ENCODE measurements at places on chromosomes 11 and 22. TPM values are rescaled to one million over a fixed set of nuclear protein-coding genes. Genes with fewer than 3 reads are reported as not detected.
A peak's percentile ranks its signal among the peaks of the same experiment; 100 is the strongest.

GRCh38 chr11:128949791-128950454 lies 7.3 kb upstream of the TP53AIP1 start:
- DNase-seq, result no peak

Gene CASP5
- not detected for total RNA-seq

- no peak for DNase-seq
Observed at GRCh38 chr11:87141980-87142514, 104.3 kb downstream of the TMEM135 start.

DNA sequence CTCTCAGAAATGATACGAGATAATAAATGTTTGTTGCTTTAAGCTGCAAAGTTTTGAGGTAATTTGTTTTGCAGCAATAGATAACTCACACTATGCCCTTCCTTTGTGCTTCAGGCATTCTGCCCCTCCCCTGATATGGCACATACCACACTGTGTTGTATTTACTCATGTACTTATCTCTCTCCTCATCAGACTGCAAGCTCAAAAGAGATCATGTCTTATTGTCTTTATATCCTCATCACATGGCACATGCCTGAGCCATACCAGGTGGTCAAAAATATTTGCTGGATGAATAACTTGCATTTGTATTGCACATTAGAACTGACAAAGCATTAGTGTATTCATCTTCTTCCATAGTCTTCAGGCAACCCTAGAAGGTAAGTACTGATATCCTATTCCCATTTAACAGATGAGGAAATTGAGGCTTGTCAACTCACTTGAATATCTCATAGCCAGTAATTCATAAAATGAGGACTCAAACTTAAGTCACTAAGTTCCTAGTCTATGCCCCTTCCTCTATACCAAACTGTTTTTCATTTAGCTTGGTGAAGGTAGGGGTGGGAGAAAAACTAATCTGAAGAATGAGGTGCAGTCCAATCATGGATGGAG lies 83.9 kb upstream of the EED start:
- no peak for DNase-seq

GRCh38 chr11:35304900-35305460 lies 114.4 kb downstream of the SLC1A2 start:
- DNase-seq, result no peak

Gene NLRP14
- total RNA-seq, result 0.57 TPM

Gene CLCF1
- total RNA-seq, result 1.4 TPM

- no peak for DNase-seq
Observed at GRCh38 chr11:10731064-10731680, 19.9 kb upstream of the CTR9 start.

GRCh38 chr11:120778685-120779490 lies 245.0 kb upstream of the TBCEL start:
- no peak for DNase-seq

- DNase-seq, result no peak
Observed at GRCh38 chr11:9639099-9639498, 24.8 kb upstream of the SWAP70 start.

- peak; percentile 60 for DNase-seq
Observed at GRCh38 chr22:40509401-40510134, 127.0 kb downstream of the MRTFA start.

GRCh38 chr22:39296981-39297489 lies 22.4 kb downstream of the RPL3 start:
- DNase-seq, result no peak

GRCh38 chr11:108973402-108974162 lies 308.7 kb downstream of the DDX10 start:
- DNase-seq, result no peak

DNA sequence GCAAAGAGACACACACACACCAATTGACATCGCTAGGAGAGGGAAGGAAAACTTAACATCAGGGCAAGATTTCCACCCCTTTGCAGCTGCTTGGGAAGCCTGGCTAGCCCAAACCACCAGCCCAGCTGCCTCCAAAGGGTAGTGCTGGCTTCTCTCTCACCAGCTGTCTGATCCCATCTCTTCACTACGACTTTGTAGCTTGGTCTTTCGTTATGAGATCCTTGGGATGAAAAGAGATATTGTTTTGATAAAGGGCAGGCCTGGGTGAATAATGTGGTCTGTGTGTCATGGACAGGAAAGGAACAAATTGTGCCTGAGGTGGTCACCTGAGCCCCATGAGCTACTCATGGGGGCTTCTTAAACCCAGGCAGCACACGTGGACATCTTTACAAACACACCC lies 101.9 kb downstream of the ARL14EP start:
- DNase-seq, result no peak

DNA sequence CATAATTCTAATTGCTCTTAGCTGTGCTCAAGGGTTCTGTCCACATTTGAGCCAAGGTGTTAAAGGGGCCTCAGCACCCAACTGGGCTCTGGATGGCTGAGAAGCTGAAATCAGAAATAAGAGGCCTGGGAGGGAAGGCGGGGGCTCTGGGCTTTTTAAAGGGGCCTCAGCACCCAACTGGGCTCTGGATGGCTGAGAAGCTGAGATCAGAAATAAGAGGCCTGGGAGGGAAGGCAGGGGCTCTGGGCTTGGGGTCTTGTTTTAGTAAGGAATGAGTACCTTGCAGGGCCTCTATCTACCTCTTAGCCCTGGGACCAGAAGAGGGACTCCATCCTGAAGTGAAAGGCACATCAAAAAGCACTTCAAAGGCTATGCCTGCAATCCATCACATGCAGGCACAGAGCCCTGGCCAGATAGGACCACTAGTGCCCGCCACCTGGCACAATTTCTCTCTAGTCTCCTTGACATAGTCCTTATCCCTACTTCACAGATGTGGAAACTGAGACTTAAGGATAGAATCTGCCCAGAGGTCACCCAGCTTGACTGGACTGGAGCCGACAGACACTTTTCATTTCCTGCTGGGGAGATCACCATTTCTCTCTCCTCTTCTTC lies 35.6 kb downstream of the DKK3 start:
- no peak for DNase-seq

Gene TUB
- total RNA-seq, result 10.6 TPM

GRCh38 chr11:1778141-1778911 lies 14.6 kb upstream of the CTSD start:
- peak; percentile 77 for DNase-seq

- DNase-seq, result no peak
Observed at GRCh38 chr11:27401280-27401832, 38.3 kb upstream of the CCDC34 start.

DNA sequence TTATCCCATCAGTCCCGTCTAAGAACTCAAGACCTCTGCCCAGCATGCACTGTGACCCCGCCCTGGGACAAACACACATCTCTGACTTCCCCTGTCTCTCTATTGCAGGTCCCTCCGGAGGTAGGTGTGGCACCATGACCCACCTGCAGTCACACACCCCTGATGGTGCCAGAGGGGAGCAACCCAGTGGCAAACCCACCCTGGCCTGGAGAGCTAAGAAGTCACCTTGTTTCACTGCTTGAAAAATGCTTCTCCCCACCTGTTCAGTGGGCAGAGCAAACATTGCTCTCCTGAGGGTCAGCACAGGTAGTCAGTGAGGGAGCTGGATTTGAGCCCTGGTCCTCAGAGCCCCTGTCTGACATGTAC lies 23.9 kb downstream of the CAPN1 start:
- DNase-seq, result no peak

DNA sequence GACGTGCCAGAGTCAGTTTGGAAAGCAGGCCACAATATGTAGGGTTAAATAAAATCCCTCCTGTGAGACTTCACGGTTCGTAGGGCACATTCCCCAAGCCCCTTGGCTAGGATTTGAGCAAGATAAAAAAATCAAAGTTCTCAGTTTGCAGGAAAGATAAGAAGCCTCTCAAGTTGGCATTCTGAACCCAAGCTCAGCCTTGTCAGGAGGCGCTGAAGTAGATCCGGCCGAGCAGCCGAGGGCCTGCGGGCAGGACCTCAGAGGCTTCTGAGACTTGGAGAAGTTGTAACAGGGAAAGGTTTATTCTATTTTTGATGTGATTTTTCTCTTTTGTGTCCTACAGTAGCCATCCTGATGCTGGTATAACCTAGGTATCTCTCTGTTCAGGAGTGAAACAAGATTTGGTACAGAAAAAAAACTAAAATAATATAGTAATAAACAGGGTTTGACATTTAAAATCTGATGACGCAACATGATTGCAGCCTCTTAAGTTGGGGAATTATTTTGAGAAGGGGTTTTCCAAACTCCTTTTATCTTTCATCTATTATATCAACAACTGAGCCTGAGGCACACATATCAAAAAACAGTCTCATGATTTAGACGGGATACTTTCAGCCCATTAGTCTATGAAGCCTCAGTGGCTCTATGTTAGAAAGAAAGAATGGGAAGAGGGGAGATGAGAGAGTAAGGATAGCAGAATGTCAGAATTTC lies 10.1 kb downstream of the PATE2 start:
- no peak for DNase-seq

DNA sequence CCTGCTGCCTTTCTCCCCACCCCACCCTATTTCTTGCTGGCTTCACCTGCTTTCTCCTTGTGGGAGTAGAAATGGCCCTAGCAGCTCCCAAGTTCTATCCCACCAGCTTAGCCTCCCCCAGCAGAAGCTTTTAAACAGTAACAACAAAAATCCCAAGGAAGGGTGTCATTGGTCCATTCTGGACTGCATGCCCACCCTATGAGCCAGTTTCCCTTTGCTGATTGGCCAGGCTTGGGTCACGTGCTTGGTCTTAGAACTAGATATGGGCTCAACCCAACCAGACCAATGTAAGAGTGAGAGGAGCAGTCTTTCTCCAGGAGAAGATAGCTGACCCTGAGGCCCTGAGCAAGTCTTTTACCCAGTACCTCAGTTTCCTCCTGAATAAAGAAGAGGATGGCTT lies 2.3 kb downstream of the MTFP1 start:
- no peak for DNase-seq

GRCh38 chr11:92473736-92474135 lies 249.1 kb downstream of the FAT3 start:
- DNase-seq, result no peak

- peak; percentile 97 for DNase-seq
Observed at GRCh38 chr11:113773416-113774173, at the start of gene ZW10. TSS of gene ZW10 (minus strand) at chr11:113773692. CDS start at chr11:113773666, 26 bp downstream.

Gene SPDYC
- not detected for total RNA-seq

- no peak for DNase-seq
Observed at GRCh38 chr11:57399972-57400578, 9.6 kb upstream of the PRG2 start.

DNA sequence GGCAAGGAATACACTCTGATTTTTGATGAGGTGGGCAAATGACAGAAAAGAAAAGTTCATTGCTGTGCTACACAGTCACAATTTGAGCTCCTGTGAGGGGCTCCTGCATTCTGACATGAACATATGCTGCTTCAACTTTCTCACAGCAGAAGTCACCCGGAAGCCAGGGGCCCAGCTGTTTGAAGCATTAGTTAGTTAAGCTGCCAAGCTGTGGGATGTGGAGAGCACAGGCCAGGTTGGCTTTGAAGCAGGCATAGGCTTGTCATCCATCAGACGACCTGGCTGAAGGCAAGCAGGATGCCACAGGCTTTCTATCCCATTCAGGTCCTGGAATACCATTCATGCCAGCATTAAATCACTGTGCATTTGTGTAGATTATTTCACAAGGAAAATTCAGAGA lies 63.1 kb downstream of the MTNR1B start:
- DNase-seq, result no peak

DNA sequence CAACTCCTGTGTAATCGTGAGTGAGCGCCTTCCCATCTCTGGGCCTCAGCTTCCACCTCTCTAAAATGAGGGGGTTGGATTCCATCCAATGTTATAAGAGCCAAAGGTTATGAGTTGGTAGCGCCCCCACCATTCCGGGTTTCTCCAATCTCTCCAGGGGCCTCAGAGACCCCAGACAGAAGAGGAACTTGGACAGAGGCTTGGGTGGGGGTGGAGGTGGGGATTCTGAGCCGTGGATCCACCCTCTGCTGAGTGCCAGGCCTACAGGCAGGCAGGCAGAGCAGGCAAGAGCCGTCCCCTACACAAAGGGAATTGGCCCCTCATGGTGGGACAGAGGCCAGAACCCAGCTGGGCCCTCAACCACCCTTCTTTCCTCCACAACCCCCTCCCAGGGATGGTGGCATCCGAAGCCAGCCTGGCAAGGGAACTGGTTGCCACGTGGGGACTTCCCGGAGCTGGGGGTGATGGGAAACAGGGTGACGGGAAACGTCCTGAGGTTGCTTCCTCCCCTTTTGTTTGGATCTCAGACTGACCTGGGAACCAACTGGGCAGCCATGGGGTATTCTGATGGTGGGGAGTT lies 31.8 kb downstream of the TXN2 start:
- DNase-seq, result no peak

Gene VPS37C
- total RNA-seq, result 30.8 TPM

DNA sequence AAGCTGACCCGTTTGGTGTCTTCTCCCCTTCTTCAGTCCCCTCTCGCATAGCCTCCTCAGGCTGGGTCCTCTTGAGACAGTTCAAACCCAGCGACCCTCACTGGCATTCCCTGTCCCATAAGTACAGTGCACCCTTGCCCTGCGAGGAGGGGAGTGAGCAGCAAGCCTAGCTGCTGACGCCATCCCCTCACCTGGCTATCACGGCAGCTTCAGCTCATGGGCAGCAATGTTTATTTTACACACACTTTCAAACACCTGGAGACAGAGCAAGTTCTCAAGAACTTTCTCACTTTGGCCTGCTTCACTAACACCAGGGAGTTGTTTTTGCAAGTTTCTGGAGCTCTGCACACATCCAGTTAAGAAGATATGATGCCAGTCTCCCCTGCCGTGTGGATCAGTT lies 189.6 kb upstream of the E2F8 start:
- DNase-seq, result no peak

- DNase-seq, result peak; percentile 98
Observed at GRCh38 chr11:95789506-95790122, at the start of gene FAM76B. TSS of gene FAM76B (minus strand) at chr11:95789782. CDS start at chr11:95789478, 304 bp downstream.

DNA sequence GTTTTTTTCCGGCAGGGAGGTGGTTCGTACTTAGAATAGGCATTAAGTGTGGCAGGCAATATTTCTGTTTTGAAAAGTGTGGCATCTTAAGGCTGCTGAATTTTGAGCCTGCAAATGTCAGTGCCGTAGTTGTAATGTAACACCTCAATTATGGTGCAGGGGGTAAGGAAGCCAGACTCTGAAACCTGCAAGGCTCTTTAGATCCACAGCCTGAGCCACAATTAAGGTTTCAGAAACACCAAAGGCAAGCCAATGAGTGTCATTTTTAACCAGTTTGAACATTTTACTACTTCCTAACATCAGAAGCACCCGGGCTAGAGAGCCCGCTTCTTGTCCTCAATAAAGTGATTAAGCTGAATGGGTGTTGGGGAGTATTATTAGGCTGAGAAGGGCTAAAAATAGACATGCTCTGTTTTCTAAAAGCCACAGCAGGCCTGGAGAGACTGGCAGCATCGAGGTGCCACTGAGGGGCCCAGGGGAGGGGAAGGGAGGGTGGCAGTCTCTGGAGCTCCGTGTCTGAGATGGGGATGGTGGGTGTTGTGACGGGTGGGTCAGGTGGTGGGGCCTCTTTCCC lies 113.4 kb downstream of the ZBTB16 start:
- DNase-seq, result no peak

Gene TEAD1
- 117 TPM for total RNA-seq

GRCh38 chr22:37472418-37473006 lies 13.7 kb downstream of the MFNG start:
- DNase-seq, result no peak

GRCh38 chr11:36718451-36718850 lies 120.4 kb upstream of the RAG2 start:
- no peak for DNase-seq
